T-helper 9 cell (primary cell): ENCODE measurements at places on chromosomes 12 and 14.

DNA sequence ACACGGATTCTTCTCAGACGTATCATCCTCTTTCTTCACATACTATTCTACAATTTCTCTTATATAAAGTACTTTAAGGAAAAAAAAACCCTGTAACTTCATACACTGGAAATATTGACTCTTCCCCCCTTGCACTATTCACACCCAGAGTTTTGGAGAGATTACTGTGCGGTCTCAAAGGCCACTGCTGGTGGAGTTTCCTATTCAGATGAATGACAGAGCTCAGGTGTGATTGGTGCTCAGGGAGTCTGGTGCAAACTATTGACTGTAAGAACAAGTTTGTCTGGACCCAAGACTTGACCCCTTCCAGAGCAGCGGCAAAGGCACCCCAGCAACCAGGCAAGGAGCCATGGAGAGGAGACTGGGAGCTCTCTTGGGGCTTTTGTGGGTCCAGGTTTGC lies 187.5 kb upstream of the OR4E1 start:
- no peak for DNase-seq

DNA sequence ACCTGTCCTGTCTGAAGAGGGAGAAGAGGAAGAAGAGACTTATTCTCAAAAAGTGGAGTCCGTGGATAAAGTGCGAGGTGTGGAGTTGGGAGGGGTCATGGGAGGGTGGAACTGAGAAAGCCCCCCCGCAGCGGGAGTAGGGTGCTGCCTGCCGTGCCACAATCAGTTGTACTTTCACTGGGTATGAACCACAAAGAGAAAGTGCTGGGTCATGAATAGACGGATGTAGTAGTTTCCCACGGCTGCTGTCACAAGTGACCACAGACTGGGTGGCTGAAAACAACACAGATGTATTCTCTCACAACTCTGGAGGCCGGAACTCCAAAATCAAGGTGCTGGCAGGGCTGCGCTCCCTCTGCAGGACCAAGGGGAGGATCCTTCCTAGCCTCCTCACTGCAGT lies 5.5 kb downstream of the DNAH10 start:
- no peak for DNase-seq

GRCh38 chr14:20346713-20347112 lies 3.3 kb downstream of the PARP2 start:
- DNase-seq: no peak

- no peak for DNase-seq
Observed at GRCh38 chr14:34971381-34971780, 11.4 kb upstream of the SRP54 start.

GRCh38 chr12:48961331-48961730 lies 4.0 kb upstream of the ARF3 start:
- no peak for DNase-seq

DNA sequence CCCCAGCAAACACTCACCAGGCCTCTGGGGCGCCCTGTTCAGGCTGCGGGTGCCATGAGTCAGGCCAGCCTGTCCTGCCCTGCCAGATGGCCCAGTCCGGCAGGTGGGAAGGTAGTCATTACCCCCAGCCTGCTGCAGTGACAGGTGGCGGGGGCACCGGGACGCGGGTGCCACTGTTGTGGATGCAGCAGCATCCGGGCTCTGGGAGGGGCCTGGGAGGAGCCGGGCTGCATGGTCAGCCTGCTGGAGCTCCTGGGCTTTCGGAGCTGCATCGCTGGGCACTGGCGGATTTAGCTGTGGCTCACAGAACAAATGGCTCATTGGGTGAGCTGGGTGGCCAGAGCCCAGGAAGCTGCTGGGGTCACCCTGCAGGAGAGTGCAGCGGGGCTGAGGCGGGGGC lies 13.5 kb downstream of the CEP170B start:
- no peak for DNase-seq

DNA sequence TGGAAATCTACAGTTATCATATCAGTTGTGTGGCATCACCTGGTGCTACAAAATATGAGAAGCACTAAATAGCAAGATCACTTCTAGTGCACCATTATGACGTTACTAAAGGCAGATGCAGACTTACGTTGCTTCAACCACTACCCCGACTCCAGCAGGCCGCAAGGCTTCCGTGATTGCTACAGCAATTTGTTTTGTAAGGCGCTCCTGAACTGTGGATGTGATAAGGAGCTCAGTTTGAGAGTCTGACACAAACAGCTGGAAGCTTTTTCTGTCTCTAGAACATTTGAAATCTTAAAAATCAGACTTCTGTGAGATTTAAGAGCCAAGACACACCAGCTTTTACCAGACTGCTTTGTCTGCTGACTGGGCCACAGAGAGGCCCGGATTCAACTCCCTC lies 57.0 kb downstream of the GCH1 start:
- no peak for DNase-seq

GRCh38 chr12:88375306-88376305 lies 204.7 kb downstream of the KITLG start:
- DNase-seq: no peak

GRCh38 chr12:128905003-128905544 lies 51.8 kb downstream of the GLT1D1 start:
- DNase-seq: no peak

DNA sequence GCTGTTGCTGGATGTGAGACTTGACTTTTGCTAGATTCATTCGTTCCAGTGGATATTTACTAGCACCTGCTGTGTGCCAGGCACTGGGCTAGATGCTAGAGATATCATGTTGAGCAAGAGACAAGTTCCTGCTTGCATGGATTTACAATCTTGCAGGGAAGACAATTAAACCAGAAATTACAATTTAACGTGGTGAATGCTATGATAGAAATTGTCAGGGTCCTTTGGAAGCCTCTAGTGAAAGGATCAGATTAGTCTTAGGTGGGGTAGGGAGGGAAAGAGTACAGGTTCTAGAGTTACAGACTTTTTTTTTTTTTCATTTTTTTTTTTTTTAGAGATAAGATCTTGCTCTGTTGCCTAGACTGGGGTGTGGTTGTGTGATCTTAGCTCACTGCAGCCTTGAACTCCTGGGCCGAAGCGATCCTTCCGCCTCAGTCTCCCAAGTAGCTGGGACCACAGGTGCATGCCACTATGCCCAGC lies 36.7 kb downstream of the SPATS2 start:
- no peak for DNase-seq

GRCh38 chr12:52035190-52035589 lies 16.1 kb upstream of the NR4A1 start:
- no peak for DNase-seq

DNA sequence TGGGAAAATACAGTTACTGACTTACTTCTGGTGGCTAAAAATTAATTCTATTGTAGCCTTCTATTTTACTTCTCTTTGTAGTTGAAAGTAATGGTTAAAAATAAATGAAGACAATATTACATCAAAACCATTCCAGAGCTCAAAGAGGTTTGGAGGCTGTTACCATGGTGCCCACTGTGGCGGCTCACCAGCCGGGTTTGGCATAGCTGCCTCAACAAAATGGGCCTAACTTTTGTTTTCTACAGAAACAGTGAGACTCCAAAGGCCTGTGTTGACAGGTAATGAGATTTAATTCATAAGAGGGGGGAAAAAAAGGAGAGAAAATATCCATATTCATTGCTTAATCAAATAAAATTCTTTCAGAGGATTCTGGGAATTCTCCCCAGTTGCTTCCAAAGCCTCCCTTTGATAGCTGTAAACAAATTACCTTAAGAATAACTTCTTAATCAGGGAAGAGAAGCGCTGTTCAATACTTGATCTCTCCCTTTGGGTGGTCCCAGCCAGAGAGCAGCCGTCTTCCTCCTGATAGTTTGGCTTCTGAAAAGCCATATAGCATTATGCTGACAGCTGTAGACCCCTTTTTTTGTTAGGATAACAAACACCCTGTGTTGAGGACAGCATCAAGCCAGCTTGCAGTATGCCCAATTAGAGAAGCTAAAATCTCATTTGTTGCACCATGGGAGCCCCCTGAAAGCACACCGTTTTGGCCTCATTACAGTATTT lies 266.8 kb downstream of the NEDD1 start:
- DNase-seq: no peak

DNA sequence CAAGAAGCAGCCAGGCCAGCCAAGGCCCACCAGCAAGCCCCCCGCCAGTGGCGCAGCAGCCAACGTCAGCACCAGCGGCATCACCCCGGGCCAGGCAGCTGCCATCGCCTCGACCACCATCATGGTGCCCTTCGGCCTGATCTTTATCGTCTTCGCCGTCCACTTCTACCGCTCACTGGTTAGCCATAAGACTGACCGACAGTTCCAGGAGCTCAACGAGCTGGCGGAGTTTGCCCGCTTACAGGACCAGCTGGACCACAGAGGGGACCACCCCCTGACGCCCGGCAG lies 15.0 kb downstream of the ORAI1 start:
- no peak for DNase-seq

GRCh38 chr14:74160763-74161162 lies 76.0 kb downstream of the LIN52 start:
- no peak for DNase-seq

DNA sequence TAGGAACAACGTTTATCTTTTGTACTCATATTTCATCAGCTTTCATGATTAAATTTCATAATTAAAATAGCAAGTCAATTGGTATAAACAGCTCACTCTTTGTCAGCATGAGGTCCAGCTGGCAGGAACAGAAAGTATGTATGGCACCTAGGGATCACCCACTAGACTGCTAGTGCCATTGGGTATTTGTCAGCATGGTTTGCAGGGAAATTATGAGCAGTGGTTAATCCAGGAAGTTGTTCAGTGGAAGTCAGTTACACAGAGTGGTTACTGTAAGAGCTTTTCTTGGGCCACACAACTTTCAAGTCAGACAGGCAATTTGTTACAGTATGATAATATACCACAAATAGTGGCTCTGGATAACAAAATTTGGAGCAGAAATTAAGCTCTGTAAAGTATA lies 340.3 kb upstream of the RGS6 start:
- DNase-seq: no peak

DNA sequence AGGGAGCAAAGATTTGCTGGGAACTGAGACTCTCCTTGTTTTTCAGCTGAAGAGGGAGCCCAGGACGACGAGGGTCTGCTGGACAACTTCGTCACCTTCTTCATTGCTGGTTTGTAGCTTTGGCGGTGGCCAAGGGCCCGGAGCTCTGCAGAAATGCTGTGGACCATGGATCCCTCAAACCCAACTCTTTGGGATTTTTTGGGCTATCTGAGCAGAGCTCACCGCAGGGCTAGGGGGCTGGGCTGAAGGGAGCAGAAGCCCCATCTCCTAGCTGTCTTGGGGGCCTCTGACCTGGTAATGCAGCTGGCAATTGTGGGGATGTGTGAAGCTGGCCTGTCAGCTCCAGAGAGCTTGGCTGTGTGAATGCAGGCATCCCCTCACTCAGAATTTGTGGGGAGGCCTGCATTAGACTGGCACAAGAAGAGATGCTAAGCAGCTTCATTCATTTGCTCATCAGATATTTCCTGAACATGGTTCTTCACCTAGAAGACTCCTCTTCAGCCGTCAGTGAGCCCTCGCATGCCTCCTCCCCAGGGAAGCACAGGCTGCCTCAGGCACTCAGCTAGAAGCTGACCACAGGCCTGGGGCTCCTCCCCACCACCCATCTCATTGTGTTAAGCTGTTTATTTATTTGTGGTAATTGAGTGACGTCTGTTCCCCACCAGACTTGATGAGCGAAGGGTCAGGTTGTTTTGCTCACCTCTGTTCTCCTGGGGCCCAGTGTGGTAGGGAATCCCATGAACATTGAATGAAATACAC lies 32.2 kb downstream of the CYP46A1 start:
- no peak for DNase-seq

GRCh38 chr12:19215115-19215514 lies 85.6 kb downstream of the PLEKHA5 start:
- no peak for DNase-seq

GRCh38 chr12:14958361-14959125 lies 2.9 kb downstream of the ARHGDIB start:
- no peak for DNase-seq

- DNase-seq: no peak
Observed at GRCh38 chr14:64773577-64773976, 69.4 kb downstream of the PLEKHG3 start.

- no peak for DNase-seq
Observed at GRCh38 chr14:96874127-96874526, 76.9 kb downstream of the VRK1 start.
